ENCODE measurements at places on chromosomes 16 and 17.

DNA sequence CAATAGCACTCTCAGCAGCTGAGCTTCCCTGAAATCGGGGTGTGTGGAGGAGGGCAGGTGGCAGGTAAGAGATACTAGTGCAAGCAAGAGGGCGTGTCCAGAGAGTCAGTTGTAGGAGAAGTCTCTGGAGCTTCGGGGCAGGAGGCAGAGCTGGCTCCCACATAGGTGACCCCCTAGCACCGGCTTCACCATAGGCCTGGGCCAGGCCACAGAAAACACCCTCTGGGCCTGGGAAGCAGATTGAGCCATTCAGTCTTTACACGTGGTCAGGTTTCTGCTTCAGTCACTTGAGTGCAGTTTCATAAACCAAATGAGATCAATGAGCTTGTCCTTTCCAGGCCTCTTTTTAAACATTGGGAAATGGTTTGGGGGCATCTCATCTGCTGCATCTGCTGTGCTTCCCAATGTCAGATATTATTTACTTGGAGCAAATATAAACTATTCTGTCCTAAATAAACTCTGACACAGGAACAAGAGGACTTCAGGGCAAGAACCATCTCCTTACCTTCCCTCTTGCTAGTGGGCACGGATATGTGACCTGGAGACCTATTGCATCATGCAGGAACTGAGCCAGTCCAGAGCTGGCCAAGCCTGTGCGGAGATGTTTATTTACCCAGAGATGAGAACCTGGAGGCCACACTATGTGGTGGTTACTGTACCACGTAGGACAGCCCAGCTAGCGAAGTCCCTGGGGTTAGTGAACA lies 16.1 kb downstream of the CCR7 start:
- DNase-seq, result peak; percentile 71

DNA sequence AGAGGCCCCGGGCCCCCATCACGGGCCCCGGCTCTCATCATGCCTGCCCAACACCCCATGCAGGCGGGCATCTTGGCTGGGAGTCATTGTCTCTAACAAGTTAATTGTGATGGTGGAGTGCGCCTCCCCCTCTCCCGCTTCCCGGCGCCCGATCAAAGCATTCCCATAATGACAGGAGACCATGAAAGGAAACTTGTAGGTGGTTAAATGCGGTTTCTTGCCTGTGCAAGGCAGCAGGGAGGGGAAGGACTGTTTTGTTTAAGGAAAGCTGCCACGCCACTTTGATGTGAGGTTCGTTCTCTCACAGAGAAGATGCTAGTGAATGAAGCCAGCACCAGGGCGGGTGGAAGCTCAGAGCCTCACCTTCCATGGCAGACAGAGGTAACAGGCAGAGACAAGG lies 45.4 kb downstream of the C16orf78 start:
- DNase-seq, result no peak

- no peak for DNase-seq
Measured at GRCh38 chr16:23968176-23968575, 132.4 kb downstream of the PRKCB start.

- DNase-seq, result no peak
Measured at GRCh38 chr17:74549343-74549742, 3.4 kb upstream of the CD300C start.

DNA sequence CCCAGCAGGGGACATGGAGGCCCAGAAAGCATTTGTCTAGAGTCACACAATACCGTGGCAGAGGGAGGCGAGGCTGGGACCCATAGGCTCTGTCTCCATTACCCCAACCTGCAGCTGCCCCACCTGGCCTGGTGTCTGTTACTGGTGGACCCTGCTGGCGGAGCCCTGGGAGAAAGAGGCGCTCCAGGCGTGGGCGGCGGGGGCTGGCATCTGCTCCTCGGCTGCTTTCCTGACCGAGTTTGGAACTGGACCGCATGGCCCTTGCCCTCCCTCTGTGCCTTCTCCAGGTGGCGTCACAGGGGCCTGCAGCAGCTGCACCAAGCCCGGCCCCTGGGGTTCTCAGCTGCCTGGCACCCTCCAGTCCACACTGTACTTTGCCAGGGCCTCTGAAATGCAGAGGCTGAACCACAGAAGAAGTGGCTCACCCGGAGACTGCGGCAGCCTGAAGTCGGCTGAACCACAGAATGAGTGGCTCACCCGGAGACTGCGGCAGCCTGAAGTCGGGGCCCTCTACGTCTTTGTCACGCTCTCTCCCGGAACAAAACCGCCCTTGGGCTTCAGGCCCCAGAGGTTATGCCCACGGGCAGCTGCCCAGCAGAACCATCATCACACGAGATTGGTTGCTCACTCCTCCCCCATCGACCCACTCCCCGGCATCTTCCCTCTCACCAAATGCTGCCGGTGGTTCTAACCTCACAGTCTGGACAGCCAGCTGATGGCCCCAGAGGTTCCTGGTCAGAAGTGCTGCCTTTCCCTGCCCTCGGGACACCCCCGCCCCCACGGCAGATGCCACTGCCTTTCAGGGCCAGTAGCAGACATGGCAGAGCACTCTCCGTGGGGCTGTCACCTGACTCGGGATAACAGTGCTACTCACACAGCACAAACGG lies 20.2 kb downstream of the CBFA2T3 start:
- no peak for DNase-seq

GRCh38 chr16:83862661-83863060 lies 36.3 kb upstream of the MLYCD start:
- no peak for DNase-seq

- DNase-seq, result no peak
Measured at GRCh38 chr16:89545831-89546574, 14.5 kb upstream of the RPL13 start.

GRCh38 chr16:73998707-73999106 lies 297.9 kb upstream of the PSMD7 start:
- no peak for DNase-seq

GRCh38 chr16:55002419-55002818 lies 71.8 kb downstream of the IRX5 start:
- no peak for DNase-seq

- DNase-seq, result no peak
Measured at GRCh38 chr16:14513389-14514107, 116.5 kb downstream of the PARN start.

GRCh38 chr16:64826374-64826773 lies 295.5 kb downstream of the CDH11 start:
- no peak for DNase-seq

DNA sequence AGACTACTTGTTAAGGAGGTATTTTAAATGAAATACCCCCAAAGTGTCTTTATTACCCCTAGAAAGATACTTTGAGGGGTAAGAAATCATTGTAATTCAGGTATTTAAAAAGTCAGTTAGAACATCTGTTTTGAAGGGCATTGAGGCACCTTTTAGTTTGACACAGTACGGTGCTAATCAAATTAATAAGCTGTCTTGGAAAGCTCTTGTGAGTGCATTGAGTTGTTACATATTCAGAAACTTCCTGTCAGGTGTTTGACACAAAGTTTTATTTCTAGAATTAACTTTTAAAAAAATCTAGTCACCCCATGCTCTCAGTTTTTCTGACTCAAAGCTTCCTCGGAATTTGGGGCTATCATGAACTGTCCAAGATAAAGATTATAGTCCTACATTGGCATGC lies 4.6 kb downstream of the RBBP6 start:
- no peak for DNase-seq

DNA sequence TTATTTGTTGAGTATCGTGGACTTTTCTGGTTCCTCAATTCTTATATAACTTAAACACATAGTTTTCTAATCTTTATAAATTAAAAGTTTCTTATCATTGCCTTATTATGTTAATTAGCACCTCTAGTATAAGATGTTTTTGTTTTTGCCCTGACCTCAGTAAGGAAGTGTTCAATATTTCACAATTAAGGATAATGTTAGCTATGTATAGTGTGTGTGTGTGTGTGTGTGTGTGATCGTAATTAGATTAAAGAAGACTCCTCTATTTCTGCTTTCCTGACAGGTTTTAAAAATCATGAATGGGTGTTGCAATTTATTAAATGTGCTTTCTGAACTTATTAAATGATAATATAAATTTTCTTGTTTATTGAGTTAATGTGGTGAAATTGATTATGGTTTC lies 12.0 kb downstream of the IL21R start:
- DNase-seq, result no peak

- no peak for DNase-seq
Measured at GRCh38 chr17:61619493-61619892, 28.5 kb upstream of the NACA2 start.
